NCI-H748 treated with DMSO at 0.1 percent for 48 hours (cell line): ENCODE measurements at places on chromosomes 3 and 15.

DNA sequence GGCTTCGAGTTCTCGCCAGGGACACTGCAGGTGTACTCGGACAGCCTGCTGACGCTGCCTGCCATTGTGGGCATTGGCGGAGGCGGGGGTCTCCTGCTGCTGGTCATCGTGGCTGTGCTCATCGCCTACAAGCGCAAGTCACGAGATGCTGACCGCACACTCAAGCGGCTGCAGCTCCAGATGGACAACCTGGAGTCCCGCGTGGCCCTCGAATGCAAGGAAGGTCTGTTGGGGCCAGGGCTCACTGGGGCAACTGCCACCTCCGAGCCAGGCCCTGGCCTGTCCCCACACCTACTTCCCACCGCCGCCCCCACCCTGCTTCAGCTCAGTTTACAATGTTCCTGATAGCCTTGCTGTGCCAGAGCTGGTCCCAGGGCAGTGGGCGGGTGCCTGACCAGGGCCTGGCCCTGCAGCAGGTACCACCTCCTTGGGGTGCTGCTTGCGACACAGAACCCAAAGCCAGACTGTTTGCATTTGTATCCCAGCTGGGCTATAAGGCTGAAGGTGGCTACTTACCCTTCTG lies 35.5 kb downstream of the PLXNA1 start:
- DNase-seq = no peak

DNA sequence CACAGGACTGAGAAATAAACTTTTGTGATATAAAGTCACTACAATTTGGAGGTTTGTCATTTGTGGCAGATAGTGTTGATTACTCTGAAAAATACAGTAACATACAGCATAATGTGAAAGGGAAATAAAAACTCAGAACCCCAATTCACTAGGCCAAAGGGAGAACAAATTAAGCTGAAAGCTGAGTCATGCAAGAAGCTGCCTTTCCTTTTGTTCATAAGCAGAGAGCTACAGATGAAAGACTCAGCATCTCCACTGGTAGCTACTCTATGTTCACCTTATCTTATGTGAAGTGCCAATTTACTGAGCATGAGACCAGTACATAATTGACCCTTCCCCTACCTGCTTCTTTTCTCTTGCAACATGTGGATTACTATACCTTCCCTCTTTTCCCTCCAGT lies 19.3 kb upstream of the SLTM start:
- DNase-seq = no peak

DNA sequence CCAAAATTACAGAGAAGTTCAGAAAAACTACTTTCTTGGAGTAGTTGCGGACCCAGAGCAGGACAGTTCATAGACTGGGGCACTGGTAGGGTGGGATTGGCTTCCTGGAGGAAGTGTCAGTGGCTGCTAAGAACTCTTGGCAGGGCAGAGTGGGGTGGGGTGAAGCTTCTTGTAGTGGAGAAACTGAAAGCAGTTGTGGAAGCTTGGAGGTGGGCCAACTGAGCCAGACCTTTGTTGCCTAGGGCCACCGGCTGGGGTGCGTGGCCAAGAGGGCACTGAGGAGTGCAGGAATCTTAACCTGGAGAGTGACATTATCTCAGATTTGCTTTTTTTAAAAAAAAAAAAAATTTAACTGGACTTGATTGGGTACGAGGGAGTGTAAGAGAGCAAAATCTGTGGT lies 3.1 kb downstream of the KAT2B start:
- DNase-seq = no peak

- DNase-seq = no peak
These were observed 3.4 kb upstream of the OGG1 start for GRCh38 chr3:9746330-9746729.

DNA sequence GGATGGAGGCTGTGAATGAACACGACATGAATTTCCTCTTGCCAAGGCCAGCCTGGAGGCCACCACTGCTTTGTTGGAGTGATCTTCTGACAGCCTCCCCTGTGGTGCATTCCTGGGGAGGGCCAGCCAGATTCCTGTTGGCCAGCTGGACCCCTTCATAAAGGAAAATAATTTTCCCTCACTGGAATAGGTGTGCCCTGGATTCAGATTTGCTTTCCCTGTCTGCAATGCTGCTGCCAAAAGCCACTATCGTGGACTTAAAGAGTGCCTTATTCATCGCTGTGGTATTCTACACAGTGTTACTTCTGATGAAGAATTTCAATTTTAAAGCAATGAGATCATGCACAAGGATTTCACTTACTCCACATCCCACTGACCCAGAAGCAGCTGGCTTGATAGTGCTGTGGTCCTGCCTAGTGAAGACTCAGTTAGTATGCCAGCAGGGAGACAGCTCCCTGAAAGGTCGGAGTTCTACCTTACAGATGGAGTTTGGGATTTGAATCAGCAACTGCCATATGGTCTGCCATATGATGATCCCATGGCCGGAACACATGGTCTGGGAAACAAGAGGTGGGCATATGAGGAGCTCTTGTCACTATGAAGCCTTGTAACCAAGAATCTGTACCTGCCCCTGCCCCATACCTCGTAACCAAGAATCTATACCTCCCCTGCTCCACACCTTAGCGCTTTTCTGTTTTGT lies 145.2 kb downstream of the KLF13 start:
- no peak for DNase-seq

GRCh38 chr3:122875547-122876127 lies 80.8 kb downstream of the SLC49A4 start:
- DNase-seq = no peak
